ENCODE measurements at places on chromosomes 1 and 21.

DNA sequence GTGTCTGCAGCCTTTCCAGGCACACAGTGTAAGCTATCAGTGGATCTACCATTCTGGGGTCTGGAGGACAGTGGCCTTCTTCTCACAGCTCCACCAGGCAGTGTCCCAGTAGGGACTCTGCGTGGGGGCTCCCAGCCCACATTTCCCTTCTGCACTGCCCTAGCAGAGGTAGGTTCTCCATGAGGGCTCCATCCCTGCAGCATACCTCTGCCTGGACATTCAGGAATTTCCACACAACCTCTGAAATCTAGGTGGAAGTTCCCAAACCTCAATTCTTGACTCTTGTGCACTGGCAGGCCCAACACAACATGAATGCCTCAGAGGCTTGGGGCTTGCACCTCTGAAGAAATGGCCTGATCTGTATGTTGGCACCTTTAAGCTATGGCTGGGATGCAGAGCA, 6.8 kb downstream of the CRYZ start:
- no peak for ATAC-seq

DNA sequence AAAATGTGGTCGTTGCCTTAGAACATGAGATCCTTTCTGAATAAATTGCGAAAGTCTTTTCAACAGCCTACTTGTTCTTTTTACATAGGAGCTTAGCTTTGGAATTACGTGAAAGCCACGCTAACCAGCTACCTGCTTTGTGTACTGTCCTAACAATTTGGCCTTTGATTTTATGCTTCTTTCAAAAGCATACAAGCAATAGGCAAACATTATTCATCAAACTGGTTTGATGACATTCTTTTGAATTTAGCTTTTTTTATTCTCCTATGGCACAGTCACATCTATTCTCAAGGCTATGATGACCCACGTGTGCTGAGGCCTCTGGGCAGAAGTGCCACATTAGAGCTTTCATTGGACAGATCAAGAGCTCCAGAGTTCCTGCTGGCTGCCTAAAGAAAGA, 178.0 kb upstream of the DPT start:
- ATAC-seq = no peak

GRCh38 chr1:228872080-228872479, 136.8 kb downstream of the RHOU start:
- ATAC-seq = no peak

- no peak for ATAC-seq
These were observed 7.0 kb downstream of the ALDH4A1 start for GRCh38 chr1:18895317-18895716.

- ATAC-seq = no peak
These were observed 70.4 kb downstream of the CHRM3 start for GRCh38 chr1:239456788-239457187.

DNA sequence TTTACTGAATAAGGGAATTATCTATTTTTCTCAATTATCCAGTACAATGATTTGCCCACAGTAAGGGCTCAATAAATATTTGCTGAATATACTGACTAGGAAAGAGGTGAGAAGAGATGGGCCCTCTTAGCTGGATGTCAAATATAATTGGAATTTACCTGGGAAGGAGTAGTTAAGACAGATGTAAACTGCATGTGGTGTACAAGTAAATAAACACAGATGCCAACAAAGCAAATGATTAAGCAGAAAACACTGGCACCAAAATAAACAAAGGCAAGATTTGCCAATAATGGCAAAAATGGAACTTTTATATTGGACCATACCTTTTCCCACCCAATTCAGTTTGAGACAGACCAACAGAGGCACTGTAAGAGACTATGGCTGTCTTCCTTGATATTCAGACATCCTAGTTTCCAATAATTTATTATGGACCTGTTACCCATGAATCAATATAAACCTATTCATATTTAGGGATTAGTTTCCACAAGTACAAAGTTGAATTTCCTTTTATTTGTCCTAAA, 7.4 kb downstream of the PNRC2 start:
- no peak for ATAC-seq

GRCh38 chr1:241677201-241677600, 25.1 kb downstream of the WDR64 start:
- peak; percentile 98 for ATAC-seq

GRCh38 chr21:43653626-43654025, 5.7 kb downstream of the HSF2BP start:
- no peak for ATAC-seq

DNA sequence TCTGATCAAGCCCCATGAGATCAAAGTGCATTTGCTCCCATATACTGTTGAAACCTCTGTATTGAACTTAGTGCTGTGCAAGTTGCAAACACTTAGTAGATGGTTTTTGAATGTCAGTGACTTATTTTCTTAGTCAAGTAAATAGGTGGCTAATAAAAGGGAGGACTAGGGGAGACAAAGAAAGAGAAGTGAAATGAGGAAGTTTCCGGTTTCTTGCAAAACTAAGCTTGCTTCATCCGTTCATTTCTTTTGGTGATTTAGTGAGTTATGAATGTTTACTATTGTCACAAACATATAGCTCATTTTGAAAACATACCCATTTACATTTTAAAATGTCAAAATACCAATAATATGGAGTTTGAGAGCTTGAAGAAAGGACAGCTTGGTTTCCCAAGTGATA, 23.0 kb downstream of the ADAMTS5 start:
- no peak for ATAC-seq

DNA sequence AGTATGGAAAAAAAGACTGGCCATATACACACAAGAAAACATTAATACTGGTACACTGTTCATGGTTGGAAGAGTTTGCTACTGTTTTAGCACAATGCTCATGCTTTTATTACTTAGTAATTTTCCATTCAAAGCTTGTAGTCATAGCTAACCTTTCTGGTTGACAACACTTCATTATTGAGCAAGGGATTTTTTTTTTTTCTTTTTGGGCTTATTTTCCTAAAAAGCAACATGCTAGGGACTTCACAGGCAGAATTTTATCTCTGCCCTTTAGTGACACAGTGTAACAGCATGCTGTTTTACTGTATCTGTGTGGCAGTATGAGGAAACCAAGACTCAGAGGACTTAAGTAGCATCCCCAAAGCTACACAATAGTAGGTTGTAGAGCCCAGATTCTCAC, 58.5 kb downstream of the FGGY start:
- peak; percentile 80 for ATAC-seq

- ATAC-seq = no peak
These were observed 11.1 kb upstream of the RAVER2 start for GRCh38 chr1:64733581-64734286.

- peak; percentile 96 for ATAC-seq
These were observed 59.9 kb downstream of the TOR3A start for GRCh38 chr1:179141592-179142251.

DNA sequence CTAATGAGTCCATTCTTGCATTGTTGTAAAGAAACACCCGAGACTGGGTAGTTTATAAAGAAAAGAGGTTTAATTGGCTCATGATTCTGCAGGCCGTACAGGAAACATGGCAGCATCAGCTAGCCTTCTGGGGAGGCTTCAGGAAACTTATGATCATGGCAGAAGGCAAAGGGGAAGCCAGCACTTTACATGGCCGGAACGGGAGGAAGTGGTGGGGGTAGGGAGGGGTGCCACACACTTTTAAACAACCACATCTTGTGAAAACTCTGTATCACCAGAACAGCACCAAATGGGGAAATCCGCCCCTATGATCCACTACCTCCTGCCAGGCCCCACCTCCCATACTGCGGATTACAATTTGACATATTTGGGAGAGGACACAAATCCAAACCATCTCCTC, 43.9 kb downstream of the NOS1AP start:
- ATAC-seq = no peak

- ATAC-seq = no peak
These were observed 628 bp downstream of the C1orf159 start for GRCh38 chr1:1115136-1115785.

DNA sequence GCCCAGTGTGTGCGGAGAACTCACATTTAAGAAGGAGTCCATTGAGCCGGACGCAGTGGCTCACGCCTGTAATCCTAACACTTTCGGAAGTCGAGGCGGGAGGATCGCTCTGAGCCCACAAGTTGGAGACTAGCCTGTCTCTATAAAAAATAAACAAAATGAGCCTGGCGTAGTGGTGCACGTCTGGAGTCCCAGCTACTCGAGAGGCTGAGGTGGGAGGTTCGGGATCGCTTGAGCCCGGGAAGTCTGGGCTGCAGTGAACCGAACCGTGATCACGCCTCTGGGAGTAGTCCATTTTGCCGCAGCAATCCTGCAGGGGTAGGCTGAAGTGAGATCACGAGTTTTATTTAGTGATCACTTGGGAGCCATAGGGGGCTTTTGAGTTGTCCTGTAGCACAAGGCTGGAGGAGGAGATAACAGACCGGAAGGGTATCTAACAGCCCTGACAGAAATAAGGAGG, 497 bp upstream of the FUCA1 start:
- ATAC-seq = peak; percentile 1

All from activated T-helper 17 cell treated with anti-CD3 and anti-CD28 coated beads, Interleukin-2, amount 50 U/mL, for 72 hours (primary cell).